ENCODE measurements at places on chromosomes 6 and 20. TPM values are rescaled to one million over a fixed set of nuclear protein-coding genes. Genes with fewer than 3 reads are reported as not detected.

DNA sequence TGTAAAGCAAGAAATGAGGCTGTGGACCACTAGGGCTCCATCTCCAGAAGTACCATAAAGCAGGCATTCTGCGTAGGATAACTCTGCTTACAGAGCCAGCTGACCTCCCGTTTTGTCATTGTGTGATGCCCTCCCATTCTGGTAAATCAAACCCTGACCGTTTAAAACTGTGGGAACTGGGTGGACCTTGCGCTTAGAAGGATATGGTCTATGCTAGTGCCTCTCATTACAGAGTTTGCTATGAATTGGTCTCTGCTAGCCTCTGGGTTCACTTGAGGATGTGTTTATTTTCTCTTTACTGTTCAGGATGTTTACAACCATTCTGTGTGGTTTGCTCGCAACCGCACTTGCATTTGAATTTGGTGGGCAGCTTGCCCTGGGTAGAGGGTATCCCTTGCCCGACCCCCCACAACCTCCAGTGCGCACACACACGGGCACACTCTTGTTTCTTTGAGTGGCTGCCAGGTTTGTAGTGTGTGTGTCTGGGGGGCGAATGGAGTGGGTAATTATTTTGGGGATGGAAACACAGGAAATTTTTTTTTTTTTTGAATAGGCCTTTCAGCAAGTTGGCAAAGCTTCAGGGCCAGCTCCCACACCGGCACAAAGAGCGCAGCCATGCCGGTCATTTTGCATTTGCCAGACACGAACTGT is 198.3 kb downstream of the JARID2 start:
- DNase-seq = no peak

GRCh38 chr6:43089874-43090558 is 13.9 kb downstream of the PTK7 start:
- no peak for DNase-seq

GRCh38 chr20:38714308-38714707 is 10.0 kb upstream of the SLC32A1 start:
- no peak for DNase-seq

- DNase-seq = no peak
Observed at GRCh38 chr6:143732536-143732935, 54.8 kb downstream of the PHACTR2 start.

DNA sequence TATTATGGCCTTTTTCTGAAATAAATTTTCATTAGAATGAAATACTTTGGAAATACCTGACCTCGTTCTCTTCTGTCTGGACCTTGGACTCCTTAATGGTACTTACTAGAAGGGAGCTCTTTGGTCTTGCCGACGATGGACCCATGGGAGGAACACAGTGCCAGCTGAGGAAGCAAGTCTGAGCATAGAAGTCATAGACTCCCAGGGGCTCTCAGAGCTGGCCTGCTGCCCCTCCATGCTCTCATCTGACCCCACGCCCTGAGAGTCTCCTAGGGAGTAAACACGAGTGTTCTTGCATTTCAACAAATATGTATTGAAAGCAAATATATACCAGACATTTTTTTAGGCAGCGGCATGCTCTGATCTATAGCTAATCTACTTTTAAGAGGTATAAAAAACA is 87.8 kb downstream of the PLEKHG1 start:
- no peak for DNase-seq

GRCh38 chr6:33613795-33614168 is 7.3 kb upstream of the ITPR3 start:
- no peak for DNase-seq

GRCh38 chr20:10170261-10170660 is 48.4 kb upstream of the SNAP25 start:
- no peak for DNase-seq

- no peak for DNase-seq
Observed at GRCh38 chr20:21225215-21225947, 77.8 kb upstream of the XRN2 start.

DNA sequence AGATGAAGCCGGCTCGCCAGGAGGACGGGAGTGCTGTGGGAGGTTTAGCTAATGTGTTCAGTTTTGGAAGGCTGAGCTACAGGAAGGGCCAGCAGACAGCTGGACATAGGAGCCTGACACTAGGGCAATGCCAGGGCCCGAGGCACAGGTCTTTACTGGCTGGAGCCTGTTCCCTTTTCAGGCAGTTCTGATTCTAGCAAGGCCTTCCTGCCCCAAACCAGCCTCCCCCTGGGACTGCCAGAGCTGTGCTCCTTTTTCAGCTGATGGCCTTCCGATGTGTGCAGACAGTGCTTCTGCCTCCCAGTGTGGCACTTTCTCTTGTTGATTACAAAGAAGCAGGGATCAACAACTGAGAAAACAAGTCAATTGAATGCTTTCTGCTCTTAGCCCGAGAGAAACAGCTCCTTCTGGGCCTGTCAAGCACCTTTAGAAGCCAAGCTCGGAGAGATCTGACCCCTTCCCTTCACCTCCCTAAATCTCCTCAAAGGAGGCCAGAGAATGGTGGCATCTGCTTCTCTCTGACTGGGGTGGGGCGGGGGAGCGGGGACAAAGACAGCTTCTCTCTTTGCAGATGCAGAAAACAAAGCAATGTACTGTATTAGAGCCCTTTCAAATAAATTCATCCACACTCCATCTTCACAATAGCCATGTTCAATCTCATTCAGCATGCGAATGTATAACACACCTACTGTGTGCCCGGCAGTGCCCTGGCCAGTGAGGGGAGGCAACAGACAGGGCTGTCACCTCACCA is 63.2 kb downstream of the RAB44 start:
- DNase-seq = no peak

DNA sequence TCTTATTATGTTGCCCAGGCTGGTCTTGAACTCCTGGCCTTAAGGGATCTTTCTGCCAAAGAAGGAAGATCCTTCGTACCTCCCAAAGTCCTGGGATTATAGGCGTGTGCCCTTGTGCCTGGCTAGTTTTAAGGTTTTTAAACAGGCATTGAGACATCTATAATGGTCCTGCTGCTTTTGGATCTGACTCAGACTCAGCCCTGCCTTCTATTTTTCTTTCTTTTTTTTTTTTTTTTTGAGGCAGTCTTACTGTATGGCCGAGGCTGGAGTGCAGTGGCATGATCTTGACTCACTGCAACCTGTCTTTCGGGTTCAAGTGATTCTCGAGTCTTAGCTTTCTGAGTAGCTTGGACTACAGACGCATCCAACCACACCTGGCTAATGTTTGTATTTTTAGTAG is 73.7 kb downstream of the PHF20 start:
- DNase-seq = no peak

GRCh38 chr6:34986845-34987246 is 97.8 kb downstream of the ANKS1A start:
- DNase-seq = peak; percentile 25

DNA sequence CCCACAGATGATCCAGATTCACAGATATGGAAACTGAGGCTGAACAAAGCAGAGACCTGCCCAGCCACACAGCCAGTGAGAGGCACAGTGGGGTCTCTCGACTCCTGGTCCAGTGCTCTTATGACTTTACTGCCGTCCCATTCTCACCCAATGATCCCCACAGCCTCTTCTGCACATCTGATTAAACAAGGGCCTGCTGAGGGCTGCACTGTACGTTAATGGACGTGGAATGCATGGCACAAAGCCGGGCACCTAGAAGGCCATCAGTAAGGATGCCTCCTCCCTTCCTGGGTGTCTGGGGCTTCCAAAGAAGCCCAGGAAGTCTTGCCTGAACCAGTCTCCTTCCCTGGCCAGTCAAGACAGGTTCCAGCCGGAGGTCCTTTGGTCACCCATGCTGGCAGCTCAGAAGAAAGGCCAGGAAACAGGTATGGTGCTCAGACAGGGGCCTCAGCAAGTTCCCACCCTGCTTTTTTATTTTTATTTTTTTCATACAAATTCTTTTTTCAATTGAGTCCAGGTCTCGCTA is 3.8 kb downstream of the TFEB start:
- DNase-seq = no peak

DNA sequence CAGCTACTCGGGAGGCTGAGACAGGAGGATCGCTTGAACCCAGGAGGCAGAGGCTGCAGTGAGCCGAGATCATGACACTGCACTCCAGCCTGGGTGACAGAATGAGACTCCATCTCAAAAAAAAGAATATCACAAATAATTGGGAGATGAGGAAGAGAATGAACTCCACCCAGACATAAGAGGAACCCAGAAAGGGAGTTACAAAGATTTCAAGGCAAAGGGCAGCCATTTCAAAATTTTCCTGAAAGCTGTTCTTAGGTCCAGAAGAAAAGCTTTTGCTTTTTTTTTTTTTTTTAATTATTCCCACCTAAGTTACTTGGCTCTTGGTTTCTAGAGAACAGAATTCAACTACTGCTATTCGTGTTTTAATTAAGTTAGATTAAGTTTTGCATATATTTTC is 23.8 kb downstream of the MYB start:
- DNase-seq = no peak

DNA sequence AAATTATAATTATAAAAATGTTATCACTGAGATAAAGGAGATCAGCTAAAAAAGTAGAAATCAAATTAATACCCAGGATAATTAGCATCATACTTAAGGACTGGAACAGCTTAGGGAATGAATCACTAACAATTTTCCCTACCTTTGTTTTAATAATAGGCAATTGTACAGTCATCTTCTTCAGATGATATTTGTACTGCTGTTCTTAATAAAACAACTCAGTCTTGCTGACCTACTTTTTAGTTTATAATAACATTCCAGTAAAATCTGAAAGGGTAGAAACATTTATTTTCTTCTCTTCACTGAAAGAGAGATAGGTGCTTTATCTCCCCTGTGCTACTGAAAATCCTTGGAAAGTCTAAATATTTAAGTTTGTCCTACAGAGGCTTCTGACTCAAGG is 271.2 kb upstream of the THEMIS start:
- DNase-seq = no peak

DNA sequence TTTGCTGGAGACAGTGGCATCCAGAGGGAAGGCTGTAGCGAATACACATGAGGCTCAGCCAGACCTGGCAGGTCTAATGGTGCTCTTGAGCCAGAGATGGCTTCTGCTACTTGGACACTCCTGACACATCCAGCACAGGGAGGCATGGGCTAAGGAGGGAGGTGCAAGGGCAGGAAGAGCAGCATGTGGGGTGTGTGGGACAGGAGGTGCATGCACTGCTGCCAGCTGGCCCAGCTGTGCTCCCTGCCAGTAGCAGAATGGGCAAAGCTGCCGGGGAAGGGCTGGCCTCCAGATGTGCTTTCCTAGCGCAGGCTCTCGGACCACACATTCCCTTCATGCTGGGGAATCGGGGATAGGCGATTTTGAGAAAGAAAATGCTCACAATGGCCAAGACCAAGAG is 309.2 kb downstream of the CDC5L start:
- DNase-seq = no peak

- DNase-seq = no peak
Observed at GRCh38 chr6:119079283-119079809, 882 bp upstream of the FAM184A start.

Gene L3MBTL3
- 5.9 TPM for polyA plus RNA-seq

Gene RRAGD
- 8.4 TPM for polyA plus RNA-seq

Gene CALHM4
- polyA plus RNA-seq = not detected

Gene GINS1
- polyA plus RNA-seq = 0.80 TPM

Gene TLDC2
- 0.33 TPM for polyA plus RNA-seq

Gene FAM50B
- polyA plus RNA-seq = 20.6 TPM
